ENCODE measurements at places on chromosomes 7 and 10.

- no peak for DNase-seq
Observed at GRCh38 chr7:24199978-24200377, 84.0 kb upstream of the NPY start.

DNA sequence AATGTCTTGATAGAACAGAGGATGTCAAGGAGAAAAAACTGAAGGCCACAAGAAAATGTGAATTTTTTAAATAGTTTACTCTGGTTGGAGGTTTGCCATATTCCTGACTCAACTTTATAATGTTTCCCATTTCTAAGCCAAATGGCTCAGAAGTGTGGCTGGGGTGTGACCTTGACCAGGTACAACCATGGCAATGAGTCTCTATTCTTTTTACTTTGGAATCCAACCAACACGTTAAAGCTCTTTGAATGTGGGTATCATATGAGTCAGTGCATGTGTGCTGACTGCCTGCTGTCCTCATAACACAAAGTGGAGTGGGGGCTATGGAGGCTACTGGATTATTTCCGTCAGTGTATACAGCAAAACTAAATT, 33.5 kb upstream of the DLD start:
- DNase-seq = no peak

DNA sequence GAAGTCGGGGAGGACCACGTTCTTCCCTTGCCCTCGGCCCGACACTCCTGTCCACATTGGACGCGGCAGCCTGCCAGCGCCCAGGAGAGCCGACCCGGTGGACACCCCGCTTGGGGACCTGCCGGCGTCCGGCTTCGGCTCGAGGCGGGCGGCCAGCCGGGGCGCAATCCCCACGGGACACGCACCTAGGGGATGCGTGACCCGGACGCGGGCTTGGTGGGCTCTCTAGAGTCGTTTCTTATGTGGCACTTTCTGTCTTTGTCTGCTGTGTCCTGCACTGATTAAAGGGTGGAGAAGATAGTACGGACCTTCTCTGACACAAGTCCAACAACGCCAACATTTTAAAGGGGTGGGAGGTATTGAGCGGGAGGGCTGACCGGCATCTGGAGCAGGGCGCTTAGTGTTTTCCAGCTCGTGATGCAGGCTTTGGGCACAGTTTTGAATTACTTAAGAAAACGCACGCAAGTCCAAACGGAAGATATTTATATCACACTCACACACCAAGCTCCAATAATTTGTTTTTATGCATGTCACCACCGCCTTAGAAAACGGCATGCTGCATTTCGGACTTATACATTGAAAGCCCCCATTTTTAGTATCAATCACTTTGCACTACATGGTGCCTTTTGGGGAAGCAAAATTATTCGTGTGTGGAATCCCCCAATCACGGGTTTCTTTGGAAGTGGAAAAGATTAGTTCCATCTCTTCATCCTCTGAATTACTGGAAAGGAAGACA, 3.9 kb upstream of the SPAG6 start:
- DNase-seq = no peak

DNA sequence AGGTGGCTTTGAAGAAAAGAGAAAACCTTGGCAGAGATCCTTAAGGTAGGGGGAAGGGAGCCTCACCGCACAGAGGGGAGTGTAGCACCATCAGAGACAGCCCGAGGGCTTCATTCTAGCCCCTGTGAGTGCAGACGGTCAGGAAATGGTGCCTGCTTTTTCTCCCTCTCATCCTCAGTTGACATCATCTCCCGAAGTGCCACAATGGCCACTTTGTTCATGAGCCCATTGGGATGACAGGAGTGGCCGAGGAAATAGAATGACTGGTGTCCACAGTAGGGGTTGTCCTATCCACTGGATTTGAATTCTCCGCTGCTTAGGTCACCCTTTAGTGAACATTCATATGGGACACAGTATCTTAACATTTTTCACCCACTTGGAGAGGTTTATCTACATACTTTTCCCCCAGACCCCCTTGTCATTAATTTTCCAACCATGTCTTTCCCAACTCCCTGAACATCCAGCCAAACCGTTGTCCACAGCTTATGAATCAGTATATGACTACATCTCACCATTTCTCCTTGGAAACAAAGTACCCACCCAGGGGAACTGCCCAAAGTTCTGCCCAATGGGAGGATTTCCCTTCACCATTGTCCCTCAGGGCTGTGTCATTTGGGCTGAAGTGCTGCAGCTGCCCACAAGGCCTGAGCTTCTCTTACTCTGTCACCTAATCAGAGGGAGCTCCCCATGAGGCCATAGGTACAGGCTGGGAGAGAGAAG, 108.8 kb downstream of the ADCY1 start:
- no peak for DNase-seq

DNA sequence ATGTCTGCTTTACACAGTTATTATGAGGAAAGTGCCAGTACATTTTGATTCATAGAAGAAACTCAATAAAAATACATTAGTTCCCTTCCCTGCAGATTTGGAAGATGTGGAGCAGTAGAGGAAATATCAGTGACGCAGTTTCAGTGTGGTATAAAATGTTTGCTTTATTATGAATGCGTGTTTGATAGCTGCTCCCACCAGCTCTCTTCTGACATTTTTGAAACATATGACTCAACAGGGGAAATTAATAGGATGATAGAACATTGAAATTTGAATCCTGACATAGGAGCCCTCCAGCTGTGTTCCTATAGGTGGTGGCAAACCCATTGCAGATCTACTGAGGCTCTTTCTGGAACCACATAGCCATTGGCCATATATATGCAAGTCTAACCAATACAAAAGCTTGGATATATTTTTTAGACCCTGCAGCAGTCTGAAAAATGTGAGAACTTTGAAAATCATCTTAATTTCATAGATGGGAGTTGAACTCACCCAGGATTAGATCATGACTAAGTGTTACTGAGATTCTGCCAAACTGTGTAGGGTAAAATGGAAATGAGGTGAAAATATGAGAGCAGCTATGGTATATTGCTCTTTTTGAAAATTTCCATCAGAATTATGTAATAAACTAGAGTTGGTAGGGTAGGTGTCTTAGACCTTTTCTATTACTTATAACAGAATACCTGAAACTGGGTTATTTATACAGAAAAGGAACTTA, 47.8 kb downstream of the BZW2 start:
- no peak for DNase-seq

GRCh38 chr7:66639773-66640172, 11.1 kb downstream of the KCTD7 start:
- no peak for DNase-seq

- no peak for DNase-seq
Observed at GRCh38 chr7:143390104-143390772, 9.1 kb downstream of the ZYX start.

- no peak for DNase-seq
Observed at GRCh38 chr7:33107136-33108066, 1.8 kb downstream of the RP9 start.

- DNase-seq = no peak
Observed at GRCh38 chr7:155848691-155849669, 36.7 kb upstream of the SHH start.

GRCh38 chr7:48350515-48350914, 179.3 kb downstream of the ABCA13 start:
- DNase-seq = no peak

- no peak for DNase-seq
Observed at GRCh38 chr7:123633553-123633952, 22.1 kb upstream of the LMOD2 start.

- no peak for DNase-seq
Observed at GRCh38 chr10:78455236-78455635, 421.6 kb downstream of the RPS24 start.

DNA sequence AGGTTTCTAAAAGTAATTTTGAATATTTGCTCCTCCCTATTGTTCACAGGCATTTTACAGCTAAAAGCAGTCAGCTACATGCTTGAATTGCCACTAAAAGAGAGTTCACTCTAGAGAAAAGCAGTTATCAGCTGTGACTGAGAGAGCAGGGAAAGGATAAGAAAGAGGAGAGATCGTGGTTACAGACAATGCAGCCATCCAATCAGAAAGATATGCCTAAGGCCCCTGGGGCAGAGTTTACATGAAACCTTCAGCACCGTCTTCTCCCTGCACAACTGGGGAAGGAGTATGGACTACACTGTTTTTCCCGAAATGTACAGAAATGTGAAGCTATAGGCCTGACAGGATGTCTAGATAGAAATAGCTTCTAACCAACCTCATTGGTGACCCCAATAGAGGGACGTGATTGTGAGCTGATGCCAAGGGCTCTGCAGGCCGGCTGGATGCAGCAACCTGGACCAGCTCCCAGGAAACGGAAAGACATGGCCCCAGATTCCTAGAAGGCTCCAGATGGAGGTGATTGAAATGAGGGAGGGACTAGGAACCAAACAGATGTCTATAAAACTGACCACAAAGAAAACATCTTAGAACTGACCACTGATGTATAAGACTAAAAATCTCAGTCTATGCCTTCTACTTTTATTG, 3.2 kb upstream of the VSTM4 start:
- DNase-seq = no peak

- DNase-seq = no peak
Observed at GRCh38 chr10:110263164-110263563, 41.6 kb downstream of the SMNDC1 start.

DNA sequence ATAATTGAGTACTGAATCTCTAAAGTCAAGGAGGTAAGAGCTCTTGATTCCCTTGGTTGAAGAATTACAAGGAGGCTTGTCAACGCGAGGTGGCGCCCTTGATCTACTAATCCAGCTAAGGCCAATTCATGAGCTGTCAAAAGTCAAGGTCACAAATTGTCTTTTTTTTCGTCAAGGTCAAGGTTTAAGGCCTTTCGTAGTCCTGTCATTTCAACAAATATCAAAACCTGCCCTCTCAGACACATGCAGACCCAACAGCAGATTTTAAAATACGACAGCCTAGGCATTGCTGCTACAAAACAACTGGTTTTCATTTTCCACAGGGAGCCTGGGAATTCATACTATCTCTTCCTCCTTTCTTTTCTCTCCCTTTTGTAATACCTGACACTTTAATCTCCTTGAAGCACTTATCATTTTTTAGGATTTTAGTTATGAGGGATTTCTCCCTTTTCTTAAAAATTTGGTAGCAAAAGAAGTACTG, 3.6 kb downstream of the HOXA13 start:
- DNase-seq = no peak

DNA sequence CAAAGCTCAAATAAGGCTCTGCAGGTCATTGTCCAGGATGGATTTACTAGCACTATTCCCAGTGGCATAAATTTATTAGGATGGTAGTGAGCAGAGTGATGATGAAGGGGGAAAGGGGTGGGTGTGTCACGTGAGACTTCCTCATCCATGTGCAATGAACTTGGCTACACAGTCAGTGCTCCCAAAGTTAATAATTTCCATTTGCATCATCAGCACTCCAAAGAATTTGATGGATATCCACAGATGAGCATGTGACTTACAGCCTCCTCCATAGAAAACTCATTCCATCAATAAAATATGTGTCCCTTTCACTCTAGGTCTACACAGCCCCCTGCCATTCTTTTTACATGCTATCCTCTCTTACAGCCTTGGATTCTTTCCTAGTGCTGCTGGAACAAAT, 142.6 kb upstream of the PLPP4 start:
- DNase-seq = no peak

- no peak for DNase-seq
Observed at GRCh38 chr10:129042776-129043595, 424.1 kb upstream of the MGMT start.

DNA sequence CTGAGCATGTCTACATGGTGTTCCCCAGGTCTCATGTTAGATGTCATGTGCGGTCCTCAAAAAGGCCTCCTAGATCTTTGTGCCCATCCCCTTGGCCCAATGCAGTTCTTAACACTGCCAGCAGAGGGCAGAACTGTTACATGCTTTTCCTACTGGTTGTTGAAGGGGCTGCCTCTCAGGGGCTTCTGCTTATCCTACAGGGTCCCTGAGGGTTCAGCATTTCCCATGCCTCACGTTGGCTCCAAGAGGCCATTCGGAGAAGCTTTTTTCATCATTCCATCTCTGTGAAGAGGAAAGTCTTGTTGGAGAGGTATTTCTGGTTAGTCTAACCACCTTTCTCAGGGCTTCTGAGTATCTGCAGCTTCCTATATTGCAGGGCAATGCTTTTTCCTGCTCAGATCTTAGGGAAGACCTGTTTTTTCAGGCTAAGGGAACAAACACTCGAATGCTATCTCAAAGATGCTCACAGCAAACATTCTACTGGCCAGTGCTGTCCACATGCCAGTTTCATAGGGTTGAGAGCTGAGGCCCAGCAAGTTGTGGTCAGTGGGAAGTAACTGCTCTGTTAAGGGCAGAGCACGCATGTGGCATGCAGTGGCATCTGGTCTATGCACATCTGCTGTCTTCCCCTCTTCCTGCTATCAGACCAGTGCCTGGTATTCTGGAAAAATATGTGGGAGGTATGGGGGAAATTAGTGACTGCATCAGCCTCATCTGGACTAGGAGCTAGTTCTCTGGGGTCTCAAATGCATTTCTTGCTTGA, 31.5 kb downstream of the MBL2 start:
- no peak for DNase-seq

- DNase-seq = no peak
Observed at GRCh38 chr7:157676001-157676400, 339.2 kb downstream of the DNAJB6 start.

GRCh38 chr7:119452401-119452800, 820.6 kb upstream of the KCND2 start:
- no peak for DNase-seq

- DNase-seq = no peak
Observed at GRCh38 chr7:154684666-154685563, 318.0 kb downstream of the PAXIP1 start.

- no peak for DNase-seq
Observed at GRCh38 chr10:113381981-113382509, 170.8 kb upstream of the HABP2 start.

DNA sequence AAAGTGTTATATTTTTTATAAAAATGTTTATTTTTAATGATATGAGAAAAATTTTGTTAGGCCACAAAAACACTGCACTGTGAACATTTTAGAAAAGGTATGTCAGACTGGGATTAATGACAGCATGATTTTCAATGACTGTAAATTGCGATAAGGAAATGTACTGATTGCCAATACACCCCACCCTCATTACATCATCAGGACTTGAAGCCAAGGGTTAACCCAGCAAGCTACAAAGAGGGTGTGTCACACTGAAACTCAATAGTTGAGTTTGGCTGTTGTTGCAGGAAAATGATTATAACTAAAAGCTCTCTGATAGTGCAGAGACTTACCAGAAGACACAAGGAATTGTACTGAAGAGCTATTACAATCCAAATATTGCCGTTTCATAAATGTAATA, 64.8 kb upstream of the CAPZA2 start:
- DNase-seq = no peak

All from occipital lobe (tissue), 3 donors.